GF-D8 (cell line): ENCODE measurements at places on chromosomes 16 and 17.
A peak's percentile ranks its signal among the peaks of the same experiment; 100 is the strongest.

- DNase-seq, result no peak
Observed at GRCh38 chr17:20276421-20276820, 190.9 kb downstream of the LGALS9B start.

DNA sequence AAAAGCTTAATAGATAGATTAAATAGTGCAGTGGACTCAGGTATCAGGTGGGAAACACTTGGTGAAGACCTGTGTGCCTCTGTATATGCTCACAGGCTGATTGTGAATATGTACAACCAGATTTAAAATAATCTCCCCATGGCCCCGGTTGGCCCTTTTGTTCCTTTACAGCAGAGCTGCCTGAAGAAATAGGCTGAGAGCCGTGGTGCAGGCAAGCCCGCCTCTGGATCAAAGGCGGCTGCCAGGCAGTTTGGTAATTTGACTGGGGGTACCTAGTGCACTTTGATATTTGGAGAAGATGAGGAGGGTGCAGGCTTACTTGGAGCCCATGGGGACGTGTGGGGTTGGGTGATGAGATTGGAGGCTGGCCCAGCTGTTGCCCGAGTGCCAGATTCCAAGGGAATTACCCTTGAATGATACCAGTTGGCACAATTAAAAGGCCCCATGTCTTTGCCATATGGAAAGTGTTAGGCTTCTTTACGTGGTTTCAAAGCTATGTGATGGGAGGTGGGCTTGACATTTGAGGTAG is 5.0 kb downstream of the NKD1 start:
- no peak for DNase-seq

DNA sequence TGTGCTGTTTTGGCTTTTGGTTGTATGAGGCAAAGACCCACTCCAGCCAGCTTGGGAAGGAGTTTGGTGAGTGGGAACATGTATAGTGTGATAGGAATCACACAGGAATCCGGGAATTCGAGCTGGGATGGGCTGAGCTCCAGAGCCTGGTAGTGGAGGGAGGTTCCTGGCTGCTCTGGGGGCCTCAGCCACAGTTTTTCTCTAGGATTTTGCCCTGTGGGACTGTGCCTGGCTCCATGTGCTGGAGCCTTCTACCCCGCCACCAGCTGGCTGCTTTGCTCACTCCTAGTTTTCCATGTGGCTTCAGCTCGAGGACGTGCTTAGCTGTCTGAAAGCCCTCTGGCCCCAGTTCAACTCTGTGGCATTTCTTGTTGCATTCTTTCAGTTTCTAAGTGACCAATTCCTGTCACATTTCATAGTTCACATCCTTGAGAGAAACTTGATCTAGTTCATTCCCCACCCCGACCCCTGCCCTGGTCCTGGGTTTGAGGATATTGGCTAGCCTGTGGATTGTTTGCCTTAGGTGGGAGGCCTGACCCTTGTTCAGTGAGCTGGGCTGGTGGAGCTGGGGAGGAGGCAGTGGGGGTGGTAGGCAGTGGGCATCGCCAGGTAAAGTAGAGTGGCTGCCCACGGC is 5.0 kb downstream of the SEC14L1 start:
- no peak for DNase-seq

DNA sequence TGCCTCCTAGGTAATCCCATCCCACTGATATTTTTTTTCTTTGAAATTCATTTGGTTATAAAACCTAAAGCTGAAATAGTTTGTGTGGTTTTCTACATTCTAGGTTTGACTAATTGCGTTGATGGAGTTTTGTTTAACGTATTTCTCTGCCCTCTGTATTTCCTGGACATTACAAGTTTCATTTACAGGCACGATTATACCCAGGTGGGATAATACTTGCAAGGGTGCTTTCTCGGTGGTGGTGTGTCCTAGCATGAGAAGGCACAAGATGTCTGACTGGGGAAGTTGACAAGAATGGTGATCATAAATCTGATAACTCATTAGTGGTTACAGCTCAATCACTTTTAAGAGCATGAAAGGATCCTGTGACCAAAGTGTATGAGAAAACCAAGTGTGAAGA is 45.0 kb downstream of the DYNLRB2 start:
- no peak for DNase-seq

- DNase-seq, result no peak
Observed at GRCh38 chr17:81335773-81336157, 40.7 kb upstream of the SLC38A10 start.

- no peak for DNase-seq
Observed at GRCh38 chr17:65137021-65137939, at the start of gene RGS9. Gene RGS9 (plus strand): TSS chr17:65137370. CDS start chr17:65137541, 171 bp downstream.

- no peak for DNase-seq
Observed at GRCh38 chr16:87040169-87041117, 276.7 kb downstream of the C16orf95 start.

DNA sequence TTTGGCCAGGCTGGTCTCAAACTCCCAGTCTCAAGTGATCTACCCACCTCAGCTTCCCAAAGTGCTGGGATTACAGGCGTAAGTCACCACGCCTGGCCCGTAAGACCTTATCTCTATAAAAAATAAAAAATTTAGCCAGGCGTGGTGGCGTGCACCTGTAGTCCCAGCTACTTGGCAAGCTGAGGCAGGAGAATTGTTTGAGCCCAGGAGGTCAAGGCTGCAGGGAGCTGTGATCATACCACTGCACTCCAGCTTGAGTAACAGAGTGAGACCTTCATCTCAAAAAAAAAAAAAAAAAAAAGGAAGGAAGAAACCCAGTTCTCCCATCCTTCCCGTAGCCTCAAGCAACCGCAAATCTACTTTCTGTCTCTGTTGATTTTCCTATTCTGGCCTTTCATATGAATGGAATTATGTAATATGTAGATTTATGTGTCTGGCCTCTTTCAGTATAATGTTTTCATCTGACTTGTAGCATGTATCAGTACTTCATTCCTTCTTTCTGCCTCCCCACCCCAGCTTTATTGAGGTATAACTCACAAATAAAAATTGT is 11.2 kb downstream of the CASC3 start:
- peak; percentile 32 for DNase-seq

DNA sequence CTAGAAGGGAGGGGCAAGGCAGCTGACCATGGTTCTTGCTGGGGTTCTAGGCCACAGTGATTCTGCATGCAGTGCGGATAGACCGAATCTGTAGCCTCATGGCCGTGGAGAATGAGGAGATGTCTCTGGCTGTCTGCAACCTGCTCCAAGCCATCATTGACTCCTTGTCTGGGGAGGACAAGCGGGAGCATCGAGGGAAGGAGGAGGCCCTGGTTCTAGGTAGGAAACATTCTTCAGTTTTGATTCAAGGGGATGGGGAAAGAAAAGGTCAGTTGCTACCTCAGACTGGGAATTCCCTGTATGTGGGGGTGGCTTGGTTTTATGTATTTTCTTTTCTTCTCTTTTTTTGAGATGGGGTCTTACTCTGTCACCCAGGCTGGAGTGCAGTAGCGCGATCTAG is 7.6 kb downstream of the UNC45B start:
- DNase-seq, result no peak

DNA sequence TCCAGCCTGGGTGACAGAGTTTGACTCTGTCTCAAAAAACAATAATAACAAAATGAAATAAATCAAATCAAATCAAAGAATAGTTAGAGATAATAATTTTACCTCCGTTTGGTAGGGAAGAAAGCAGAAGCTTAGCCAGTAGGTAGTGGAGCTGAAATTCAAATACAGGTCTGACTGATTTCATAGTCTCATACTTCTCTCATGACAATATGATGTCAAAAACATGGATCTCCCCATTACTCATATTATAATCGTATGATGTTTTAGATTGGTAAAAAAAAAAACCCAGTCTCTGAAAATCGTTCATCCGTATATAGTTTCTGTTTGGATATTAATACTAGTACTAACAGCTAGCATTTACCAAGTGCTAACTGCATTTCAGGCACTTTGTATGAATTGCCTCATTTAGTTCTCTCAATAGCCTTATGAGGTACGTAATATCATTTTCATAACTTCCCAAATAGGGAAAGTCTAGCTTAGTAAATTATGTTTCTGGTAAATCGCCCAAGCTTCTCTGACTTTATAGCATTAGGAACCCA is 48.7 kb downstream of the CDH8 start:
- DNase-seq, result no peak

GRCh38 chr16:56475201-56475600 is 23.8 kb downstream of the OGFOD1 start:
- no peak for DNase-seq

GRCh38 chr16:72637306-72637705 is 410.6 kb downstream of the ZFHX3 start:
- DNase-seq, result no peak

- DNase-seq, result no peak
Observed at GRCh38 chr17:48494335-48494734, 36.5 kb downstream of the HOXB1 start.

DNA sequence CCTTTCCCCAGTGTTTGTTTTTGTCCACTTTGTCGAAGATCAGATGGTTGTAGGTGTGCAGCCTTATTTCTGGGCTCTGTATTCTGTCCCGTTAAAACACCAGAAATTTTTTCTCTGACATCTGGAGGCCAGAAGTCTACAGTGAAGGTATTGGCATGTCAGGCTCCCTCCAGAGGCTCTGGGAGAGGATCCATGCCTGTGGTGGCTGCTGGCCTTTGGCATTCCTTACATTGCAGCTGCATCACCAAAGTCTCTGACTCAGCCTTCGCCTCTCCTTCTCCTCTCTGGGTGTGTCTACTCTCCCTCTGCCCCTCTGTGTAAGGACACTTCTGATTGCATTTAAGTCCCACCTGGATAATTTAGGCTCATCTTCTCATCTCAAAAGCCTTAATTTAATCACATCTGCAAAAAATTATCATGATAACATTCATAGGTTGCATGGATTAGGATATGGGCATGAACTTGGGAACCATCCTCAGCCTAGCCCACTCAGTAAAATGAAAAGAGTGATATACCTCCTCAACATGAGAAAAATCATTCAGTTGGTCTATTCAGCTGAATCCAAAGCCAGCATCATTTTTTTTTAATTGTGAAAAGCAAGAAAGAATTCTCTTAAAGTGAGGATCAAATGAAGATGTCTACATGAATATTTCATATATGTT is 78.0 kb downstream of the MAP2K6 start:
- DNase-seq, result no peak

DNA sequence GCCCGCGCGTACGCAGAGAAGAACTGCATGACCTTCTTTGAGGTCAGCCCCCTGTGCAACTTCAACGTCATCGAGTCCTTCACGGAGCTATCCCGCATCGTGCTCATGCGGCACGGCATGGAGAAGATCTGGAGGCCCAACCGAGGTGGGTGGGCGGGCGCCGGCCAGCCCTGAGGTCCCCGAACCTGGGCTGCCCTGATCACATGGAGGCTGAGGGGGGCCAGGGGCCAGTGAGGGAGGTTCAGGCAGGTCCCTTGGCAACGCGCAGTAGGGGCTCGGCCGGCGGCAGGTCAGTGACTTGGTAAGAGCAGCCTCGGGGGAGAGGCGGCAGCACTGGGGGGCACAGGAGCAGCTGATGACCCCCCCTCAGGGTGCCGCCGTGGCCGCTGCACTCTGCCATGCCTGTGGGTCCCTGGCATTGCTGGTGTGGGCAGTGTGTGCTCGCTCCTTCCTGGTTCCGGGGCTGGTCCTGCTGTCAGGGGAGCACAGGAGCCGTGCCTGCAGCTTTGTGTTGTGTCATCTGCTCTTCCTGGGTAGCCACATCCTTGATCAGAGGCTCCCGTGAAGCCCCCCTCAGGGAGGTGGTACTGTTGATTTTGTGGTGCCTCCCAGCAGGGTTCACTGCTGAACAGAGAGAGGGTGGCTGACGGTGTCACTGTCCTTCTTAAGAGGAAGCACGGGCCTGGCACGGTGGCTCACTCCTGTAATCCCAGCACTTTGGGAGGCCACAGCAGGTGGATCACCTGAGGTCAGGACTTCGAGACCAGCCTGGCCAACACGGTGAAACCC is 4.6 kb upstream of the WFIKKN1 start:
- no peak for DNase-seq

DNA sequence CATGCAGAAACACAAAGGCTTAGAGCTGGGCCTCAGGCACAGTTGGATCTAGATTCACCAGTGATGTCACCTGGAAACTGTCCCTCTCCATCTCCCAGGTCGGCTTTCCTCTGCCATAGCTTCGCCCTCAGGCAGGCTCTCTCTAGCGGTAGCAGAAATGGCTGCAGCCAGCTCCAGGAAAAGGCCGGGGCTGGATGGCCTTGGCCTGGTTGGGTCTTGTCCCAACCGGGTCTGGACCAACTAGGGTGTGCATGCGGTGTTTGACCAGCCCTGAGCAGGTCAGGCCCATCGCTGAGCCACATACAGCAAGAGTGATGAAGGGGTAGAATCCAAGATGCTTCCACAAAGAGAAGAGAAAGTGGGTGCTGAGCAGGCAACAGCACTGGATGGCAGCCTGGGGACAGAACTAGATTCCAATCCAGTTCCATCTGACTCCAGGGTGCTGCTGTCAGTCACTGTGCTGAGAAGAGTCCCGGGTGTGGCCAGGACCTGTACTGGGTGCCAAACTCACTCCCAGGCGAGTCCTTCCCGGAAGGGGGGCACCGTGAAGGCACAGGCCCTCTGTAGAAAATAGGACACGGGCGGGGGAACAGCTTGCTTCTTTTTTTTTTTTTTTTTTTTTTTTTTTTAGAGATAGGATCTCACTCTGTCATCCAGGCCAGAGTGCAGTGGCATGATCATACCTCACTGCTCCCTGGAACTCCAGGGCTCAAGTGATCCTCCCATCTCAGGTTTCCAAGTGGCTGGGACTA is 51.8 kb downstream of the SOCS3 start:
- DNase-seq, result no peak

GRCh38 chr17:72575542-72576233 is 454.9 kb downstream of the SOX9 start:
- DNase-seq, result no peak

DNA sequence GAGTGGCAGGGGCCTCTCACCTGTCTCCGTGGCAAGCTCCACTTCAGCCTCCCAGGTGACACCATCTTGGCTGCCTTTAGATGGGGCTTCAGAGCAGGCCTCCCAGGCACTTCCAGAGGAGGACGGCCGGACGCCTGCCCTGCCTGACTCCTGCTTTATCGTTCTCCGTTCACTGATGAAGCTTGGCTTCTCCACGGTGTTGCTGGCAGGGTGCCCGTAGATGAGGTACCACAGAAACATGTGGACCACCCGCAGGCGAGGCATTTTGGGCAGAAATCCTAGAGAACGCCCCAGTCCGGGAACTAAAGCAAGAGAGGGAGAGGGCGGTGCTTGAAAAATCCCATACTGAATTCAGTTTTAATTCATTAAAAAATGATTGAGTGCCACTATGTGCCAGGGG is 54.5 kb downstream of the GTF3C1 start:
- no peak for DNase-seq

DNA sequence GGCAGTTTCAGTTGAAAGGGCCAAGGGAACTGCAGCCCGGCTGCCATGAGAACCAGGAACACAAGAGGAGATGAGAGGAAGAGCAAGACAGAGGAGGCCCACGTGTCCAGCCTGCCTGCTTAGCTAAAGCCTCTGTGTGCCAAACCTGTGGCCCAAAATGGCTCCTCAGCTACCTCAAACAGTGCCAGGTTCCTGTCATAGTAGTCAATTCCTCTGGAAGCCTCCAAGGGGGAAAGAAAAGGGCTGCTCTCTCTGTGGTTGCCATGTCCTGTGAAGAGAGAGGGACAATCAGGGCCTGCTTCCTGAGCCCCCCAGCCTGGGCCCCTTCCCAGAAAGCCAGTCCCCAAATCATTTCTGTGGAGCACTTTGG is 5.2 kb downstream of the SLC12A4 start:
- DNase-seq, result no peak

GRCh38 chr17:58420827-58421226 is 3.5 kb upstream of the RNF43 start:
- no peak for DNase-seq

GRCh38 chr16:13453325-13453724 is 466.6 kb upstream of the ERCC4 start:
- DNase-seq, result no peak

- DNase-seq, result no peak
Observed at GRCh38 chr17:41484920-41485904, 4.3 kb upstream of the KRT35 start.

GRCh38 chr17:43215341-43215740 is 3.7 kb downstream of the TMEM106A start:
- DNase-seq, result no peak
